ENCODE measurements at places on chromosomes 6 and 20.

GRCh38 chr20:46154305-46154704 is 36.2 kb downstream of the CD40 start:
- no peak for DNase-seq

- DNase-seq = peak; percentile 40
Measured at GRCh38 chr6:16413399-16413798, 175.0 kb downstream of the GMPR start.

DNA sequence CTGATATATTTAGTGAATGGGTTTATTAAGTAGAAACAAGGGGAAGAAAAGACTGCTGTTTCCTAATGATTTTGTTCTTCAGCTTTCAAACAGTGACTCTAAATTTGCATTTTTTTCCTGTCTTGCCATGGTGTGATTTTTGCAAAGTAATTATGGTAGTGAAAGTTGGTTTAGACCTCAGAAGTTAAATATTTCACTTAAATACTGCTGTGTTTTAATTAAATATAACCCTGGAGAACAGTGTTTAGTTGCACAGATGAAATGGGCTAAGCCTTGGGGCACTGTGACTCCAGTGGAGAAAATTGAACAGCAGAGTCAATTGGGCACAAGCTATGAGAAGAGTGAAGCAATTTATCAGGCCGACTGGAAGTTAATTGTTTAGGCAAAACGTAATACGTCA is 111.1 kb upstream of the MCHR2 start:
- no peak for DNase-seq

- DNase-seq = no peak
Measured at GRCh38 chr20:896501-897025, 19.6 kb downstream of the ANGPT4 start.

All from central memory CD4-positive, alpha-beta T cell (primary cell).